ENCODE measurements at places on chromosomes 13 and 19.

GRCh38 chr13:48112896-48113755 lies 18.2 kb upstream of the MED4 start:
- no peak for DNase-seq

DNA sequence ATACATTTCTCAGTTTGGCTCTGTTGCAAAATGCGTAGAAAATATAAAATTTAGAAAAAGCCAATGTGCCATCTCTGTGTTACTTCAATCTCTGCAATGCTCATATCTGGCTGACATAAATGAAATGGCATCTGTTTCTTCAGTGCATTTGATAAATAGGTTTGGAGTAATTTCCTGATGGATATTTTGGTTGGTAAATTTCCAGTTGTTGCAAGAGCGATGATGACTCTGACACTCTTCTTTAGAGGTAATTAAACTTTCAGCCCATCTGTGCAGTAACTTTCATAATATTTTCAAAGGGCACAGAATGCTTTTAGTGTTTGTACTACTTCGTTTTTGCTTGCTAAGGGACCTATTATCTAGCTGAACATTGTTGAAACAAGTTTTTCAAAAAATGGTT lies 1286.4 kb downstream of the PCDH9 start:
- no peak for DNase-seq

DNA sequence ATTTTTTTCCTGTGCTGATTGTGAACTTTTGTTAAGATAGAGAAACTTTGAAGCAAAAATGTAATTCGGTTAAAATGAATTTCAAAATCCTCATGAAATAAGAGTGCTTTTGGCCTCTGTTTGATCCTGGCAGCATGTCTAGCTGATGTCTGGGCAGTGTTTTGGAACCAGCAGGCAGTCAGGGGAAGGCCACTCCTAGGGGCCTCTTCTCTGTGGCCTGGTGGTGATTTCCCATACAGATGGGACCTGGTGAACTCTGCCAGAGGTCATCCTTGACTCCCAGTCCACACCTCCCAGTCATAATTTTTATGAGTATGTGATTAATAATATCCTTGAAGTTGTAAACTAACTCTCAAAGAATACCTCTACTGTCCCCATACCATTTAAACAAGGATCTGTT lies 226.6 kb downstream of the PCCA start:
- no peak for DNase-seq

DNA sequence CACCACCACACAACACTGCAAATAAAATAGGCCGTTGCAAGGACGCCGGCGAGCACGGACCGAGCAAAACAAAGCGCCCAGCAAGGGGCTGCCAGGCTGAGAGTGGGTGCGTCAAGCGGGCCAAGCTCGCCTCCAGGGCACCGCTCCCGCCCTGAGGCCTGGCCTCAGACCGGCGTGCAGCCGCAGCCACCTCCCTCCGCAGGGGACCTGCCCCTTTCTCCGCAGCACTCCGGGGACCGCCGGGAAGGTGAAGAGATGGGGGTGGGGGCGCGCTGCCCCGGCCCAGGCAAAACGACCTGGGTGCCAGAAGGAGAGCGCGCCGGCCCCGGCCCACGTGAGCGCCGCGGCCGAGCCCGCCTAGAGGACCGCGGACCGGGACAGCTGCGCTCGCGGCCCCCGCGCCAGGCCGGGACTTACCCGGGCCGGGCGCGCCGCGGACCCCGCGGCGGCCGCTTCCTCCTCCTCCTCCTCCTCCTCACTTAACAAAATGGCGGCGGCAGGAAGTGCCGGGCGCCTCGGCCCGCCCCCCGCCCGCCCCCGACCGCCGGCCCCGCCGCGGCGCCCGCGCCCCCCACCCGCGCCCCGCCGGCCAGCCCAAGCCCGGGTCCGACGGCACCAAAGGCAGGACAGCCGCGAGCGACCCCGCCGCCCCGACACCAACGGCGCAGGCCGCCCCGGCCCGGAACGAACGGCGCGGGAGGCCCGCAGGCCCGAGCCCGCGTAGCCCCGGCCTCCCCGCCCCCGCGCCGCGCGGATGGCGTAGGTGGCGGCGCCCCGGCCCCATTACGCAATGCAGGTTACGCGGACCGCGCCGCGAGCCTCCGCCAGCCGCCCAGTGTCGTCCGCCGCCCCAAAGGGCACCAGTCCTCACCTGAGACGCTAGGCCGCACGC lies 674 bp downstream of the BRD4 start:
- no peak for DNase-seq

DNA sequence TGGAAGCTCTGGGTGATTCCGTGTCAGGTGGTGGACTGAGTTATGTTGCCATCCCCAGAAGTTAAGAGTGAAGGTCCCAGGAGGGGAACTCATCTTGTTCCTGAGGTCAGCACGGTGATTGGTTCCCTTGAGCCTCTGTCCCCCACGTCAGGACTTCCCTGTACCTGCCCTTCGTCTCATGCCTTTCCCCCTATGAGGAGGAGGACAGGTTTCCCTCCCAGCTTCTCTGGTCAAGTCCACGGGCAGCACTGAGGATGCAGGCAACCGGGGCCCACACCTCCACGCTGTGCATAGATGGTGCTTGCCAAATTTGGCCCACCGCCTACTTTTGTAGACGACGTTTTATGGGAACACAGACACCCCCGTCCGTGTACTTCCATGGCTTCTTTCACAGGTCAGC lies 42.7 kb downstream of the TEX29 start:
- DNase-seq = peak; percentile 86

DNA sequence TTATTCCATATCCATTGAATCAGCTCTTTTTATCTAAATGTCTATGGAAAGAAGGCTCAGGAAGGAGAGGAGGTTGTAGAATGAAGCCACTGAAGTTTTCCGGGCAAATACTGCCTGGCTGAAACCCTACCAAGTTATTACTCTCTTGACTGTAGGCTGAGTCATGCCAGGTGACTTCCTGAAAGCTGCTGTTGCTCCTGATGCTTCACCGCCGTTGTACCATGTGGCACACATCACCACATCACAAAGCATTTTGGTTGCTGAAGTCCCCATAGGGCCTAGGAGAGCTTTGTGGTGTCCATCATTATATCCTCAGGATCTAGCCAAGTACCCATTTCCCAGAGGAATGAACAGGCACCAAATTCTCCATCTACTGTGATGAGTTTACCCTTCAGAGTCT lies 11.1 kb upstream of the TDRD12 start:
- DNase-seq = no peak
